Activated T-helper 1 cell treated with anti-CD3 and anti-CD28 coated beads, Interleukin-12 subunit alpha, Interleukin-12 subunit beta, Interleukin-2, Interleukin-4 antibody, amounts not matched to agents 30 ng/mL and 10 ng/mL and 1 ng/mL, durations not matched to agents 14 hours and 24 hours and 36 hours (primary cell): ENCODE measurements at places on chromosomes 6 and 20.

- DNase-seq, result no peak
- H3K27me3 ChIP-seq, result no peaks in the 10 kb centered on the region
- peaks cover 6% of the 10 kb centered on the region for H3K4me1 ChIP-seq
- no peak overlapping the region for H3K4me3 ChIP-seq
- no peaks in the 10 kb centered on the region for H3K36me3 ChIP-seq
Observed at GRCh38 chr20:32562495-32562911, 22.6 kb downstream of the NOL4L start.

GRCh38 chr20:2652724-2653555 lies 508 bp downstream of the NOP56 start:
- H3K27ac ChIP-seq, result peak overlapping the region; percentile 83
- H3K27me3 ChIP-seq, result no peaks in the 10 kb centered on the region
- no peak for DNase-seq
- peaks cover 47% of the 10 kb centered on the region for H3K36me3 ChIP-seq
- H3K4me3 ChIP-seq, result peak overlapping the region; percentile 92
- H3K4me1 ChIP-seq, result peaks cover 33% of the 10 kb centered on the region

DNA sequence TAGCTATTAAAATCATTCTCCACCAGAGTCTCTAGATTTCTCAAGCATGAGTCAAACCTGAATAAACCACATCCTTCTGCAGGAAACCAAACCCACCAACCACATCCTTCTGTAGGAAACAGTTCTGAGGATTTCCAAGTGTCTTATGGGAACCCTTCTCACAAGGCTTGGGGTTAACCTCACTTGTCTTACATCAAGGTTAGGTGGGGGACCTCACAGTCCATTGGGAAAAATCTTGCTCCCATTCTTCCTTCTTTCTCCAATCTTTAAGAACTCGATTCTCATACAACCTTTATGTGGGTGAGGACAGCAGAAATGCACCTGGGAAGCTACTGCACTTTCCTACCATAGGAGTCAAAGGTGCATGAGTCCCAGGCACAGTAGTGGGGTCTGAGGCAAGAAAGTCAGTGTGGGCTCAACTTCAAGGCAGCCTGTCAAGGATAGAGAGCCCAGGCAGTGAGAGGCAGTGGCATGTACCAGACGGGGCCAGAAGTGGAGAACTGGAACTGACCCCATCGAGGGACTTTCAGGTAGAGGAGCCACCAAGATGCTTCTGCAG lies 114.5 kb downstream of the SLC22A3 start:
- peak overlapping the region; percentile 71 for H3K27ac ChIP-seq
- H3K4me3 ChIP-seq, result peak overlapping the region; percentile 34
- H3K27me3 ChIP-seq, result peaks cover 14% of the 10 kb centered on the region
- peak; percentile 76 for DNase-seq

DNA sequence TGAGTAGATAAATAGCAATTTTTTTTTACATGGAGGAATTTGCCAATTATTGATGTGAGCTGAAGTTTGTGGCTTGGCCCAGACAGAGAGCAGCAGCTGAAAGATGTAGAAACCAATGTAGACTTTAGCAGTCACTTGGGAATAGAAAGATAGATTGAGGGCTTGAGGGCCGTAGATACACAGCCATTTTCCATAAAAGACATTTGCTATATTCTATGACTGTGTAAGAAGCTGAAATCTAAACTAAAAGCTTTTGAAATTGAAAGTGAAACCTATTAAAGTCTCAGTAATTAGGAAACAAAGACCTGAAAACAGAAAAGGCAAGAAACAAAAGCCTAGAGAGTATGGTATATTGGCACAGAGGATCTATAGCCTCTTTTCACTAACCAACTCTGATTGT lies 332.7 kb downstream of the CENPW start:
- H3K27ac ChIP-seq, result no peak overlapping the region
- H3K27me3 ChIP-seq, result peaks cover 1% of the 10 kb centered on the region
- DNase-seq, result no peak
